ENCODE measurements at places on chromosomes 13 and 19.

DNA sequence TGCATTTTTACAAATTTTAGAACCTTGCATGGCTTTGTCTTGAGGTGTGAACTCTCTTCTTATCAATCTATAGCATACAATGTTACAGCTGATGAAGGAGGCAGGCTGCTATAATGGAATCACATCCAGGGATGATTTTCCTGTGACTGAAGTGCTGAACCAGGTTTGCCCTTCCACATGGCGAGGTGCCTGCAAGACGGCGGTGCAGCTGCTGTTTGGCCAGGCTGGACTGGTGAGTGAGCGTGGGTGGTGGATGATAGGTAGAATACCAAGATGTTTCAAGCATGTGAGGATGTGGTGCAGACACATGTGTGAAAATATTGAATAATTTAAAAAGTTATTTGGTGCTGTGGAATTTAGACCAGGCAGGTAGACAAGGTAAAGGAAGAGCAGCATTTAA is 34.9 kb upstream of the GPI start:
- DNase-seq = no peak

- no peak for DNase-seq
These were observed 35.5 kb downstream of the PAK4 start for GRCh38 chr19:39160889-39161672.

GRCh38 chr19:57047743-57048142 is 72.0 kb upstream of the USP29 start:
- DNase-seq = no peak

DNA sequence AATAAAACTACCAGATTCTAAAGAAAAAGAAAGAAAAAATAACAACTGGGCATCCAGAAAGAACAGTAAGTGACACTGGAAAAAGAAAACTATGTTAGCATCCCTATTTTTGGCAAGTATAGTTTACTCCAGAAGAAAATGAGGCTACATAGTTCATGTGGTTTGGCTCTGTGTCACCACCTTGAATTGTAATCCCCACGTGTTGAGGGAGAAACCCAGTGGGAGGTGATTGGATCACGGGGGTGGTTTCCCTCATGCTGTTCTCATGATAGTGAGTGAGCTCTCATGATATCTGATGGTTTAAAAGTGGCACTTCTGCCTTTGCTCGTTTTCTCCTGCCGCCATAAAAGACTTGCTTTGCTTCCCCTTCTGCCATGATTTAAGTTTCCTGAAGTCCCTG is 76.9 kb downstream of the ITGBL1 start:
- no peak for DNase-seq

GRCh38 chr13:106234636-106235035 is 300.8 kb downstream of the EFNB2 start:
- no peak for DNase-seq

- DNase-seq = peak; percentile 85
These were observed 8.9 kb downstream of the ISYNA1 start for GRCh38 chr19:18428787-18429674.

DNA sequence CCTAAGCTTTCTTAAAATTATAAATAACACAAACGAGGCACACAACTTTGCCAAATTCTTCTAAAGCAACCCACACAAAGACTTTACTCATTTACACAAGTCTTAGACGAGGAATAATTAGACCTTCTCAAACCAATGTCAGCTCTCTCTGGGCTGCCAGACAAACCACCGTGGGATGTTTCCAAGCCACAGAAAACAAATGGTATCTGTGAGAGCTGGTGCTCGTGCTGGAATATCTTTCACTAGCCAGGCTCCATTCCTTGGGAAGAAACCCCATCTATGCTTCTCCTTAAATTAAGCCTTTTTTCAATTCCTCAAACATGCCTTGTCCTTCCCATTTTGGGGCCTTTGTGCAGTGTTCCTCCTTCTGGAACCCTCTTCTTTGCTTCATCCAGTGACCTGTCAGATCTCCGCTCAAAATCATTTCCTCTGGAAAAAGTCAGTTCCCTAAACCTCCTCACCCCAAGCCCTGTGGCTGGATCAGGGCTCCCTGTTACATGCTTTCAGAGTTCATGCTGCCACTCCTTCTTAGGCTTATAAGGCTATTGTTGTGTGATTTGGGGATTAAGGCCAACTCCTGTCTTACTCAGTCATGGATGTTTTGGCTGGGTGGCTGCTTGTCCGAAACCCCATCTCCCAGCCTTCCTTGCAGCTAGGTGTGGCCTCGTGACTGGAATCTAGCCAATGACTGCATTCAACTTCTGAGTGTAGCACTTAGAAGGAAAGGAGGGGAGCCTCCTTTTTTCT is 64.2 kb upstream of the GTF2F2 start:
- DNase-seq = peak; percentile 31

- DNase-seq = no peak
These were observed 34.1 kb upstream of the TFDP1 start for GRCh38 chr13:113550453-113550852.

- peak; percentile 68 for DNase-seq
These were observed 12.1 kb upstream of the PEX11G start for GRCh38 chr19:7500811-7501450.

DNA sequence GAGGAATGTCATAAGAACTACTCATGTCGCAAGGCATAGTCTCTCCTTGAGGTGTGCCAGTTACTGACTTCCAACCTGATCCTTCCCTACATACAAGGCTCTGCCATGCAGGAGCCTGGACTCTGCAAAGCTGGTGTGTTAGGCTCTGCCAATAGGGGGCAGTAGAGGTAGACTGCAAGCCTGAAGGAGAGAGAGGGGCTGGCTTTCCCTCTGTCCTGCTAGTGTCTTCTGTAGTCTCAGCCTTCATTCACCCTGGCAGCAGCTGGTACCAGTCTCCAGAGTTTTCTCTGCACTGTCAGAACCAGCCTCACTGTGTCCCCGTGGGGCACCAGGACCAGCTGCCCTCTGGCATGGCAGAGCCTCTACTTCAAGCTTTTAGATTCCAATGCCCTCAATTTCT is 14.5 kb downstream of the SHISA2 start:
- peak; percentile 51 for DNase-seq

DNA sequence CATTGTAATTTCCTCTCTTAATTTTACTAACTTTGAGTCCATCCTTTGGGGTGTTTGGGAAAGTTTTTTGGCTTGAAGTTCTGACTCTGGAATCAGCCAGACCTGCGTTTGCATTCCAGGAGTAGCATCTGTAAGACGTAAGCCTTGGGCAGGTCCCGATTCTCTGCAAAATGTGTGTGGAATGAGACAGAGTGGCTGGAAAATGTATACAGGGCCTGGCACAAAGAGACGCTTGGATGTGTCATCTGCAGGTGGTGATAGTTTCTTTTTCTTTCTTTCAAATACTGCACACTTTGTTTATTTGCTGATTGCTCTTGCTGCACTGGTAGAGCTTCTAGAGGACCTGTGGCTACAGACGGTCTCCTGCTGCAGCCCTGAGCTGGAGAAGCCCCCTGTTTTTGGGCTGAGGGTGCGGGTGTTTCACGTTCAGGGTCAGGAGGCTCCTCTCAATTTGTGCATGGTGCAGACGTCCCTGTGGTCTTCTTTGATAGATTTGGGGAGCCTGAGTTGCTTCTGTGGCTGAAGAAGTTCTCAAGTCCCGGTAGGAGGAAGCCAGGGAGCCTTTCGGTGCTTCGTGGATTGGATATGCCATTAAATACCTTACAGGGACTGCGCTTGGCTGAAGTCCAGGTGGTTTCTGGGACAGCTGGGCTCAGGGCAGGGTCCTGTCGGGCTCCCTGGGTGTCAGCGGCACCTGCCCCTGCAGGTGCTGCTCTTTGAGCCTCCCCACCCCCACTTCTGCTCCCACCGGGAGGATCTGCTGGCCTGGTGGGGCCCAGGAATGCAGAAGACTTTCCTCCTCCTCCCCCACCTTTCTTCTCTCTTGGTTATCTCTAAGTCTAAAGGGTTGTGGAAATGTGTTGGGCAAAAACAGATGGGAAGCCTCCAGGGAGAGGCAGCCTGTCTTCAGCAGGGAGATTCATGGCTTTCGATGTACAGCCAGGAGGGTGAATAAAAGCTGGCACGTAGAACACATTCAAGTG is 44.0 kb upstream of the GAS6 start:
- DNase-seq = no peak

DNA sequence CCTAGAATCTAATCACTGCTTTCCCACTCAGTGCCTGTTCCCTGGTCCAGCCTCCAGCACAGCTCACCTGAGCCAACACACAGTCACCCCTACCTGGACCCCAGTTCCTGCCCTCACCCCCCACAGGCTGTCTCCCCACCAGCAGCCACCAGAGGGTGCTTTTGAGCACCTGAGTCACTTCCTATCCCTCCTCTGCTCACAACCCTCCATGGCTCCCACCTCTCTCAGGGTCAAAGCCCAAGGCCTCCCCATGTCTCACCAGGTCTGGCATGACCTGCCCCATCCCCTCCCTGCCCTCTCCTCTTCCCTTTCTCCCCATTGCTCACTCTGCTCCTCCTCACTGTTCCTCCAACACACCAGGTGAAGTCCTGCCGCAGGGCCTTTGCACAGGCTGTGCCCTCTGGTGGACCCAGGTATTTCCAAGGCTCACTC is 7.1 kb upstream of the DPP9 start:
- peak; percentile 86 for DNase-seq

GRCh38 chr13:43684963-43685725 is 101.6 kb downstream of the ENOX1 start:
- DNase-seq = no peak

GRCh38 chr19:50688766-50689165 is 30.8 kb downstream of the SHANK1 start:
- DNase-seq = no peak

GRCh38 chr13:44189085-44189484 is 184.5 kb upstream of the SERP2 start:
- no peak for DNase-seq

GRCh38 chr19:45473682-45474605 is 6.1 kb downstream of the FOSB start:
- no peak for DNase-seq

DNA sequence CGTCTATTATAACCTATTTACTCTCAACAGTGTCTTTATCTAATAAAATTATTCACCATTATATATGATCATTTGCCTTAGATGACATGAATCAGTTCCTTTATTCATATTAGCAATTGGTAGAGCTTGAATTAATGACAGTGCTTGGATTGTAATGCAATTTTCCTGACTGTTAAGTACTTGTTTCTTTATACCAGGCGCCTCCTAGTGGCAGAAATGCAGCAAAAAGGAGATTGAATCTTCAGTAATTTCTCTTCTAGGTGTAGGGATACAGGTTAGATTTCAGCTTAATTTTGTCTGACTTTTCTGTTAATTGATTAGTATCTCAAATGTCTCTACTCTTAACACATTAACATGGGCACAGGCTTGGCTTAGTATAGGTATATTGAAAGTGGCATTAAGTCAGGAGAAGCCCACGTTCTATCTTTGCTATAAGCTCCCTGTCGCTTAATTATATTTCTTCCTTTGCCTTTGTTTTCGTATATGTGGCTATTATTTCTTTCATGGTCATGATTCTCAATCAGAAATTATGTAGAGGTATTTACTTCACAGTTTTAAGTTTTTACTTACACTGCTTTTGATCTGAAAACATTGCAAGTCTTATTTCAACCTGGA is 9.1 kb upstream of the LHFPL6 start:
- DNase-seq = peak; percentile 55

GRCh38 chr19:45439190-45439568 is 15.5 kb upstream of the ERCC1 start:
- DNase-seq = no peak

- DNase-seq = no peak
These were observed 159.9 kb upstream of the PRR20A start for GRCh38 chr13:56980856-56981255.
